Activated CD4-positive, CD25-positive, alpha-beta regulatory T cell (primary cell): ENCODE measurements at places on chromosomes 16 and 17.

- no peak for DNase-seq
Measured at GRCh38 chr17:34434052-34434451, 71.0 kb upstream of the CCL1 start.

- DNase-seq = no peak
Measured at GRCh38 chr16:57371494-57372371, 557 bp upstream of the CX3CL1 start.

- DNase-seq = no peak
Measured at GRCh38 chr17:36105781-36106492, 2.3 kb downstream of the CCL4 start.

GRCh38 chr17:82241183-82241925 lies 12.5 kb downstream of the SLC16A3 start:
- no peak for DNase-seq

DNA sequence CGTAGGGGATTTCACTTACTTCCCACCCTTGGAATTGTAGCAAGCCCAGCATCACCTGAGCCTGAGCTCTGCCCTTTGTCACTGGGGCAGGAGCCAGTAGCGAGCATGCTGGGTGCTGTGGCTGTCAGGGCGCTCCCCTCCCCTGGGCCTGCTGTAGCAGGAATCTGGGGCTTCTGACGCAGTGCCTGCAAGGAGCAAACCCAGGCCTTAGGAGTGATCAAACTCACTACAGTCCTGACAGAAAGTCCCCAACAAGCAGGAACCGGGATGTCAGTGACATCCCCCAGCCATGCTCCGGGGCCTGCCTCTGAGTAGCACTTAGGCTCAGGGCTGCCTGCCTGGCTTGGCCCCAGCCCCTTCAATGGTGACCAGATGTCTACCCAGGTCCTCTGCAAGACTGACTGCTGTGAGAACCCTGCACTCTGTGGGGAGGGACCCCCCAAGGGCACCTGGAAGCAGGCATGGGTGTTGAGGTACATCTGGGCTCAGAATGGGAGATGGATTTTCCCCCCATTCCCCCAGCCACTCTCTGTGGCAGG lies 23.5 kb downstream of the PLD6 start:
- DNase-seq = no peak

DNA sequence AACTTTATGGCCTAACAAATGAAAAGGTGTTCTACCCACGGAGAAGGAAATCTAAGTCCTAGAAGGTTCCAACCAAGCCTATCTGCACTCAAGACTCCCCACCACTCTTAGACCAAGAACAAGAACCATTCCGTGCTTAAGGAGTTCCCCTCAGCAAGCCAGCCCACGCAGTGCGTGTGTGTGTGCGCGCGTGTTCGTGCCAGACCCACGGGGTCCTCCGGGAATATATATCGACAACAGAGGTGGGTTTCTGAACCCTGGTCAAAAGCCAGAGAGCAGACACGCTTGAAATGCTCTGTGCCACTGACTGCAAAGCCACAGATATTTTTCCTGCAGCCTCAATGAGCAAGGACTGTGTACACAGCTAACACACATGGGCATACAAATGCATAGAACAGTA lies 70.7 kb downstream of the SLC39A11 start:
- DNase-seq = no peak

GRCh38 chr16:84535851-84536250 lies 31.4 kb upstream of the MEAK7 start:
- no peak for DNase-seq

DNA sequence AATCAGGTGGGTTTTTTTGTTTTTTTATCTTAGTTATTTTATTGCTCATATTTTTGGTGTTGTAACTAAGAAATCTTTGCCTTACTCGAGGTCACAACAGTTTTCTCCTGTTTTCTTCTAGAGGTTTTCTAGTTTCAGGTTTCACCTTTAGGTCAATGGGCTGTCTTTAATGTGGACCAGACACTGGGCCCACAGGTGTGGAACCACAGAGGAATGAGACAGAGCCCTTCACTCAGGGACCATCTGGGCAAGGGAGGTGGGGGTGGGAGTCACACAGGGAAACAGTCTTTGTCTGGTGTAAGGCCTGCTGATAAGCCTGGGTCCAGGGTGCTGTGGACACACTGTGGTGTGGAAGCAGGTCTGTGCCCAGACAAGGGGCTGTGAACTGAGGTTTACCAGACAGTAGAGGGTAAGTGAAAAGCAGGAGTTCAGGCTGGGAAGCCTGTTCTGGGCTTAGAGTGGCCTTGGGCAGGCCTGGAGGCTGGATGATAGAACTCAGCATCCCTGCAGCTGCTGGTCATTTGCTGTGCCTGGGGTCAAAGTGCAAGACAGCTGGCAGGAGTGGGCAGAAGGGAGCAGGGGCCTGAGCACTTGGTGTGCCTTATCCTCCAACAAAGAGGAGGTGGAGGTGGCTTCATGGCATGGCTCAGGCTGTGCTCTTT lies 75.6 kb downstream of the SPECC1 start:
- DNase-seq = no peak

- DNase-seq = no peak
Measured at GRCh38 chr16:13503960-13504635, 415.9 kb upstream of the ERCC4 start.

GRCh38 chr17:562174-562573 lies 152.5 kb downstream of the VPS53 start:
- no peak for DNase-seq

DNA sequence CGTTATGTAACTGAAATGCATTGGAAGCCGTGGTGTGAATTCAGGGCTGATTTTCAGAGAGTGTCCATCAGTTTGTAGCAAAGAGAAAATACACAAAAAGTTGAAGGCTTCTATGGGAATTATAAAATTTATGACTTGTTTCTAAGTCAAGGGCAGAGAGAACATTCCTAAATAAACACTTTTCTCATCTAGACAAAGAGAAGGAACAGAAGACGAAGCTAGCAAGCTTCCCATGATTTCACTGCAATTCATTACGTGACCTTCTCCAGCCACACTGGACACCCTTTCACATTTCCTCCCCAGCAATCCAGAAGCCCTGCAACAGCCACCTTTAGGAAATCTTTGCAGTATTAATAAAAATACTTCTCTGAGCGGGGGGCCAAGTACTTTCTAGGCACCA lies 67.8 kb downstream of the TMEM100 start:
- DNase-seq = no peak

- no peak for DNase-seq
Measured at GRCh38 chr16:53262645-53263044, 171.6 kb upstream of the RBL2 start.

GRCh38 chr16:13863075-13863765 lies 56.7 kb upstream of the ERCC4 start:
- no peak for DNase-seq
